ENCODE measurements at places on chromosomes 13 and 19. TPM values are rescaled to one million over a fixed set of nuclear protein-coding genes. Genes with fewer than 3 reads are reported as not detected.

GRCh38 chr19:8336660-8337059 is 6.4 kb downstream of the KANK3 start:
- no peaks in the 10 kb centered on the region for H3K36me3 ChIP-seq
- H3K4me3 ChIP-seq: no peak overlapping the region
- no peak overlapping the region for H3K27ac ChIP-seq
- no peaks in the 10 kb centered on the region for H3K27me3 ChIP-seq
- DNase-seq: no peak

The CILP2 gene
- total RNA-seq: 0.63 TPM

DNA sequence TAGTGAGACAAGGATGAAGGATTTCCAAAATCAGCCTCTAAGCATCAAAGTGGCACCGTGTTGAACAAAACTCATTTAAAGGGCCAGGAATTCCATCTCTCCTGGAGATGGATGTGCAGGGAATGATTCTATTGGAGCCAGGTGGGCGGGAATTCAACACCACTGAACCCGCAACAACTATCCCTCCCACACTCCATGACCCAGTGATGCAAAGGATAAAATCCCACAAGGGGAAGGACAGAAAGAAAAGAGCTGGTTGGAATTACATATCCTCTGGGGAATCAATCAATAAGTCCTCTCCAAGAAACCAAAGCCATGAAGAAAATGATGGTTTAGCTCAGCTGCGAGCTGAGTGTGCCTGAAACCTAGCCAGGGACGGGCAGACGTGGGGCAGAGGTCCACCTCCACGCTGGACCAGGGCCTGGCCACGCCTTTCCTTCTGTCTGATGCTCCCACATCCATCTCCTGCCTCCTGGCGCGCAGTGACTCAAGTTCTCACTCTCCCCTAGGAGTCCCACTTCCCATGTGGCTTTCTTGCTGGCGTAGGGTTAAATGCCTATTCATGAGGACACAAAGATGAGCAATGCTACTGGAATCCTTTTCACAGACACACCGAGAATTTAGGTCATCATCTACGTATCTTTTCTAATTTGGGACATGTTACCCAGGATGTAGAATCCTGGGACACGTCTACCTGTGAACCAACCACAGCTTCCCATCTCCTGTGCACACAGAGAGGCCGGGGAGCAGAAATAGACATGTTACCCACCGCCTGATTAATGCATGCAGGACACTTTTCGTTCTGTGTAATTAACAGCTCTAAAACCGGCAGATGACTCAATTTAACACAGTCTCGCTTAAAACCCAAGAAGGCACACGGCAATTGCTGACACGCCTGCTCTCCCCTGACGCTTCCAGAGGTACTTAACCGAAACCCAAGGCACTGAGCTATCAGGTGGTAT is 48.6 kb downstream of the PEPD start:
- H3K36me3 ChIP-seq: peaks cover 8% of the 10 kb centered on the region
- no peak overlapping the region for H3K27ac ChIP-seq
- H3K27me3 ChIP-seq: no peaks in the 10 kb centered on the region
- DNase-seq: no peak
- H3K4me1 ChIP-seq: no peaks in the 10 kb centered on the region
- H3K4me3 ChIP-seq: no peak overlapping the region

The WTIP gene
- 22.1 TPM for total RNA-seq

DNA sequence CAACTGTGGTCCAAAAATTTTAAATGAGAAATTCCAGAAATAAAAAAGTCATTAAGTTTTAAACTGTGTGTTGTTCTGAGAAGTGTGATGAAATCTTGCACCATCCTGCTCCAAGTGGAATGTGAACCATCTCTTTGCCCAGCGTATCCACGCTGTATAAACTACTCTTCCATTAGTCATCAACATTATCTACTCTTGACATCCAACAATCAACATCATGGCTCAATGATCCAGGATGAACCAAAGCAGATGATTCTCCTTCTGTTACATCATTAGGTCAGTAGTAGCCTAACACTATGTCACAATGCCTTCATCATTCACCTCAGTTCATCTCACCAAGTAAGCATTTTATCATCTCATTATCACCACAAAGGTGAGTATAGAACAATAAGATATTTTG is 55.3 kb downstream of the SUCLA2 start:
- no peak overlapping the region for H3K27ac ChIP-seq
- no peaks in the 10 kb centered on the region for H3K27me3 ChIP-seq
- H3K4me3 ChIP-seq: no peak overlapping the region
- H3K36me3 ChIP-seq: peaks cover 18% of the 10 kb centered on the region
- H3K4me1 ChIP-seq: no peaks in the 10 kb centered on the region
- DNase-seq: no peak

The PDE4A gene
- 21.0 TPM for total RNA-seq

DNA sequence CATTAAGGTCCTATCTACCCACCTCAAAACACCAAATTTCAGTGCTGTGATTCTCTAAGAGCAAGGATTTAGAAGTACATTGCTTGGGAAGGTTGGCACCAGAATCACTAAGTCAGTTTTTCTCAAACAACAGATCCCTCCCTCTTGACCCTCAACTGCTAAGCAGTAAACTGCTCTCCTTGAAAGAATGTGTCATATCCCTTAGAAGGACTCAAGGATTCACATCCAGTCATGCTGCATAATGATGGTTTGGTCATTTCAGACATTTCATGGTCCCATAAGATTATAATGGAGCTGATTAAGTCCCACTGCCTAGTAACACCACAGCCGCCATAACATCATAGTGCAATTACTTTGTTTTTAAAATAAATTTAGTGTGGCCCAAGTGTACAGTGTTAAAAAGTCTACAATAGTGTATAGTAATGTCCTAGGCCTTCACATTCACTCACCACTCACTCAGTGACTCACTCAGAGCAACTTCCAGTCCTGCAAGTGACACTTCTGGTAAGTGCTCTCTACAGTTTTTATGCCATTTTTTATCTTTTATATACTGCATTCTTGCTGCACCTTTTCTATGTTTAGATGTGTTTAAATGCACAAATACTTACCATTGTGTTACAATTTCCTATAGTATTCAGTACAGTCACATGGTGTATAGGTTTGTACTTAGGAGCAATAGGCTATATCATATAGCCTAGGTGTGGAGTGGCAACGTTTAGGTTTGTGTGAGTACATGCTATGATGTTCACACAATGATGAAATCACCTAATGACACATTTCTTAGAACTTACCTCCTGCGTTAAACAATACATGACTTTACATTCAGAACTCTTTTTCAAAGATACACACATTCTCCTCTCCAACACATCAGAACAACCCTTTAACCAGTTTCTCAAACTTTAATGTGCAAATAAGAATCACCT is 15.7 kb upstream of the CCDC169 start:
- no peak for DNase-seq
- no peak overlapping the region for H3K4me3 ChIP-seq
- H3K36me3 ChIP-seq: peaks cover 35% of the 10 kb centered on the region
- no peaks in the 10 kb centered on the region for H3K4me1 ChIP-seq
